Upper lobe of left lung (tissue), 6 donors: ENCODE measurements at places on chromosomes 7 and 10.

- H3K27me3 ChIP-seq = no peaks in the 10 kb centered on the region
- no peak overlapping the region for H3K4me3 ChIP-seq
- no peaks in the 10 kb centered on the region for H3K4me1 ChIP-seq
- no peaks in the 10 kb centered on the region for H3K36me3 ChIP-seq
- no peak for DNase-seq
These were observed 103.5 kb downstream of the SND1 start for GRCh38 chr7:127755521-127755920.

DNA sequence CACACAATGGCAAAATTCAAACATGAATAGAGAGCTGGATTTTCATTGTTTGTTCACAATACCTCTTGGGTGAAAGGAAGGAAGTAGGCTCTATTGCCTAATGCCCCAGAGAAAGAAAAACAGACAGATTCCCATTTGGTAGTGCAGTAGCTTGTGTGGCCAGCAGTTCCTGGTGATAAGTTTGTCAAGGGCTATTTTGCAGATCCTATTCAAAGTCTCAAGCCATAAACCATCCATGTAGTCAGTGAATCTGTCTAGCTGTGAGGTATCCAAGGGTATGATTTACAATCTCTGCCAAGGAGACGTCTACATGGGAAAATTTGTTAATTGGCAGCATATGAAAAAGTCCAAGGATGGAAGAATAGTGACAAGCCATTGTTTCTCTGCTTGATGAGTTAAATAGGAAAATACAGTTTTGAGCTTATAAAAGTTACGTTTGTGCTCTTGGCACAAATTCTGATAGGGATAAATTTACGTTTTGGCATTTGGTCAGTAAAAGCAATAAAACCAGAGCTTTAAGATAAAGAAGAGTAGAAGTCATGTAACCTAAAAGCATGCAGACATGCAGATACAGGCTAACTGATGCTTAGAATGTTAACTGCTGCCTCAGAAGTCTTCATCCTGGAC is 269.1 kb downstream of the GATA3 start:
- H3K27ac ChIP-seq = no peak overlapping the region
- no peaks in the 10 kb centered on the region for H3K4me1 ChIP-seq
- H3K27me3 ChIP-seq = no peaks in the 10 kb centered on the region
- H3K4me3 ChIP-seq = no peak overlapping the region
- no peak for DNase-seq

DNA sequence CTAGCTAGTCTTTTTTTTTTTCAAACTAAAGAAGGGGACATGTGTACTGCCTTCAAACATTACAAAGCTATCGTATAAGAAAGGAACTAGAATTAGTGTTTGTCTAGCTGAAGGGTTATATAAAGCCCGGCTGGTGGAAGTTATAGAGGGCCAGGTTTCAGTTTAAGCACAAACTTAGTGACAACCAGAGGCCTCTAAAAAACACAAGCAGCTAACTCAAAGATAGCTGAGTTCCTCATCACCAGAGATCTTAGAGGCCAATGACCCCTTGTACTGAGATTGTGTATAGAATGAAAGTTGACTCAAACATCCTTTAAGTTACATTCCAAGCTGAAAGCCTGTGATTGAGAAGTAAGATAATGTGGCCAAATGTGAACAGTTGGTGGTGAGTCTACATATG is 28.1 kb upstream of the SGMS1 start:
- DNase-seq = no peak
- no peak overlapping the region for H3K27ac ChIP-seq
- H3K27me3 ChIP-seq = no peaks in the 10 kb centered on the region
- H3K4me1 ChIP-seq = peaks cover 3% of the 10 kb centered on the region
- H3K4me3 ChIP-seq = no peak overlapping the region

- no peak overlapping the region for H3K27ac ChIP-seq
- no peaks in the 10 kb centered on the region for H3K36me3 ChIP-seq
These were observed 199.5 kb downstream of the BICC1 start for GRCh38 chr10:58712141-58712540.

- H3K27ac ChIP-seq = no peak overlapping the region
- H3K27me3 ChIP-seq = no peaks in the 10 kb centered on the region
- no peak for DNase-seq
These were observed 143.4 kb downstream of the SH2D4B start for GRCh38 chr10:80681142-80681541.

DNA sequence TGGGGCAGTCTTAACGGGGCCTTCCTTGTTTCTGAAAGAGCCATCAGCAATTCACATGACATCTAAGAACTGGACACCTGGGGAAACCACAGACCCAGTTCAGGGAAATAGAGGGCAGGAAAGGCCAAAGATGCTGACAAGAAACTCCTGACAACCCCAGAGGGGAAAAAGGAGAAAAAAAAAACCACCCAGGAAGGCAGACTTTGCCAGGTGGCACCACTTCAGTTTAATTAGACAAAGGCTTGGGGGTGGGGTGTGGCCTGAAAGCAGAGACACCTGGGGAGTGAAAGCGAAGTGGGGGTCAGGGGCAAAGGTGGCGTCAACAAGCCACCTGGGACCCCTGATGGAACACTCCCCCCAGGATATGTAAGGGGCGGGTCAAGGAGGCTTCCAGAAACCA is 53.6 kb downstream of the RAB11FIP2 start:
- no peak overlapping the region for H3K27ac ChIP-seq
- no peaks in the 10 kb centered on the region for H3K27me3 ChIP-seq
- H3K4me1 ChIP-seq = no peaks in the 10 kb centered on the region
- no peak for DNase-seq
- H3K36me3 ChIP-seq = no peaks in the 10 kb centered on the region
- no peak overlapping the region for H3K4me3 ChIP-seq

GRCh38 chr7:137850972-137851945 is 4.5 kb upstream of the DGKI start:
- H3K36me3 ChIP-seq = no peaks in the 10 kb centered on the region
- H3K27me3 ChIP-seq = peaks cover 14% of the 10 kb centered on the region
- no peak overlapping the region for H3K27ac ChIP-seq
- no peak overlapping the region for H3K4me3 ChIP-seq
- peaks cover 14% of the 10 kb centered on the region for H3K4me1 ChIP-seq

GRCh38 chr7:129780974-129781927 is 169.7 kb downstream of the NRF1 start:
- peaks cover 73% of the 10 kb centered on the region for H3K4me1 ChIP-seq
- peak overlapping the region; percentile 58 for H3K4me3 ChIP-seq
- no peak overlapping the region for H3K27ac ChIP-seq
- H3K27me3 ChIP-seq = peaks cover 4% of the 10 kb centered on the region

DNA sequence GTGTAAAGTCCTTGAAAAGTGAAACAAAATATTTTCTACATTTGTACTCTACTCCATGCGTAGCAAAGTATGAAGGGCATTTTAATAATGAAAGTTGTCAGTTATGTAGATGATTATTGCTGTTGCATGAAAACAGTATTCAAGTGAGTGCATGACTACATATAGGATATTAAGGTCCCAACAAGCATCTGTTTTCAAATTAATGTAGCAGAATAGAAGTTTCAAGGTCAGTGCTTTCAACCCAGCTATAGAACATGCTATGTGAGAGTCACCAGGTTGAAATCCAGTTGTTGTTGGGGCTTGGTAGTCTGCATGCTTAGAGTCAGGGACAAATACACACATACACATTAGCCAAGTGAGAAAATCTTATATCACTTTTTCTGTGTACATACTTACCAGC is 14.8 kb downstream of the CD36 start:
- H3K27ac ChIP-seq = no peak overlapping the region
- no peak for DNase-seq

GRCh38 chr10:76033457-76034196 is 602.2 kb downstream of the LRMDA start:
- H3K27me3 ChIP-seq = no peaks in the 10 kb centered on the region
- DNase-seq = no peak
- peak overlapping the region; percentile 28 for H3K27ac ChIP-seq
- H3K36me3 ChIP-seq = no peaks in the 10 kb centered on the region
- no peak overlapping the region for H3K4me3 ChIP-seq

- no peaks in the 10 kb centered on the region for H3K36me3 ChIP-seq
- H3K27me3 ChIP-seq = no peaks in the 10 kb centered on the region
- no peak overlapping the region for H3K27ac ChIP-seq
- no peak for DNase-seq
- H3K4me3 ChIP-seq = no peak overlapping the region
These were observed 81.1 kb downstream of the PRTFDC1 start for GRCh38 chr10:24871011-24871935.

DNA sequence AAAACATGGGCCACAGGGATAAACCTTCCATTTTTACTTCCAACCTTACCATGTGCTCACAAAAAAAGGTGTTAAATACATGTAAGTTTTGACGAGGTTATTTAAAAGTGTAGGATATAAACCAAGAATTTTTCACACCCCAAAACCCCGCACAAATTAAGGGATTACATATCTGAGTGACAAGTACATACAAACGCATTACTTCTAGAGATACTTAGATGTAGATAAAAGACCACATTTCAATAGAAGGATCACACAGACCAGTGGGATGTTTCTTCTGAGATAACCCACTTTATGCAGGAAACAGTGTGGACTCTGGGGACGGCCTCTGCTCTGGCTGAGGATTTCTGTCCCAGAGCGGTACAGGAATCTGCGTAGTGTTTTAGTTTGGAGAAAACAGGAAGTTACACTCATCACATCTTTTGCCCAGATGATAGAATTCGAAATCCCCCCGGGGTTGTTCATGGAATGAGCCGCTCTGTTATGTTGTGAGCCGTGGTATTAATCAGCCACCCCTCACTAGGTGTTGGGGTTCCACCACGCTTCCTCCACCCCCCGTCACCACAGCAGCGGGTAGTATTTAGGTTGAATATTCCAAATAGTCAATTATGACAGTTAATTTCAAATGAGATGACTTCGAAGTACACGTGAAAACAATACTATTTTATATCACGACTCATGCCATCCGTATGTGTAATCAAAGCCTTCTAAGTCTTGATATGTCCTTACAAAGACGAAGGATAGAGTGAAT is 1.3 kb upstream of the CUL1 start:
- H3K36me3 ChIP-seq = no peaks in the 10 kb centered on the region
- H3K27ac ChIP-seq = peak overlapping the region; percentile 99
- no peak for DNase-seq
- H3K27me3 ChIP-seq = no peaks in the 10 kb centered on the region
- H3K4me3 ChIP-seq = peak overlapping the region; percentile 87

DNA sequence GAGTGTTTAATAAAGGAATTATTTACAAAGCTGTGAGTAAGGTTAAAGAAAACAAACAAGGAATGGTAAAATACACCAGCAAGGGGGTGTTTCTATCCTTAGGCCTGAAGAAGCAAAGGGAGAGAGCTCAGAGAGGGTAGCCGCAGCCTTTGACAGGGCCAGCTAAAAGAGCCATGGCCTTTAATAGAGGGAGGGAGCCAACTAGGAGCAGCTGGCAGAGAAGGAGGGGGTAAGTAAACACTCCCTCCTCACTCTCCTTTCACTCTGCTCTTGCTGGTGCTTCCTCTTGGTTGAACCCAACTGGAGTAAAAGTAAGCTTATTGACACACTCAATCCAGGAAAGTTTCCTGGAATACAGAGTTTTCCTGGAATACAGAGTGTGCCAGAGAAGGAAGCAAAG is 87.5 kb downstream of the CH25H start:
- H3K4me3 ChIP-seq = no peak overlapping the region
- H3K27ac ChIP-seq = no peak overlapping the region
- no peaks in the 10 kb centered on the region for H3K4me1 ChIP-seq
- no peaks in the 10 kb centered on the region for H3K36me3 ChIP-seq

DNA sequence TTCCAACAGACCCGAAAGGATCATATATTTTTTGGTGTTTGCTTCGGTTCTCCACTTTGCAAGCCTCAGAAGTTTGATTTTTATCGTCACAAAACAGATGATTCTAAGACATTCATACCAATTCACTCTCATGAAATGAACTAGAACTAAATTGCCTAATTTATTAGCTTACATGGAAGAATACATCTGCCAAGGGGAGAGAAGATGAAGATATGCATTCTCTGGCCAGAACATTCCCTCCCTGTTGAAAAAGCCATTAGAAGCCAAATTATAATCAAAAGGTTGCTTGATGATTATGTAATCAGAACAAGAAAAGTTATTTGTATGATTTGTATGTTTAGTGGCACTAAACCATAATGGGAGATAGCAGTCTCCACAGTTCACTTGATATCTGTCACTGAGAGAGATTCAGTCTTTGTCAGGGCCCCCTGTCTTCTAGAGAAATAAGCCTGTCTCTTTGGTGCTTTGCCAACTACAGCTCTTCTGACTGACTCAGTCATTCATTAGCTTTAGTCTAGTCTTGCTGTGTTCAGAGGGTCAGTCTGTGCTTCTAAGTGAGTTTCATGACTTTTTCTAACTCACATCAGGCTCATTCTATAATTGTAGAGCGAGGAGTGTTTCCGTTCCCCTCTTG is 95.3 kb upstream of the GNAI1 start:
- no peak overlapping the region for H3K27ac ChIP-seq
- H3K36me3 ChIP-seq = no peaks in the 10 kb centered on the region
- no peaks in the 10 kb centered on the region for H3K4me1 ChIP-seq
- H3K4me3 ChIP-seq = no peak overlapping the region
- no peak for DNase-seq

GRCh38 chr10:127384532-127384931 is 164.6 kb upstream of the NPS start:
- no peaks in the 10 kb centered on the region for H3K4me1 ChIP-seq
- H3K4me3 ChIP-seq = no peak overlapping the region
- H3K27ac ChIP-seq = no peak overlapping the region
- peak; percentile 34 for DNase-seq
- no peaks in the 10 kb centered on the region for H3K27me3 ChIP-seq

GRCh38 chr10:69318867-69319727 is 40.8 kb downstream of the HK1 start:
- DNase-seq = peak; percentile 92
- H3K36me3 ChIP-seq = no peaks in the 10 kb centered on the region
- peak overlapping the region; percentile 79 for H3K4me3 ChIP-seq
- peak overlapping the region; percentile 91 for H3K27ac ChIP-seq
- peaks cover 32% of the 10 kb centered on the region for H3K4me1 ChIP-seq

- no peak overlapping the region for H3K4me3 ChIP-seq
- H3K4me1 ChIP-seq = peaks cover 6% of the 10 kb centered on the region
- no peaks in the 10 kb centered on the region for H3K36me3 ChIP-seq
- no peaks in the 10 kb centered on the region for H3K27me3 ChIP-seq
- DNase-seq = no peak
These were observed 37.9 kb downstream of the PIP4K2A start for GRCh38 chr10:22676435-22676834.

DNA sequence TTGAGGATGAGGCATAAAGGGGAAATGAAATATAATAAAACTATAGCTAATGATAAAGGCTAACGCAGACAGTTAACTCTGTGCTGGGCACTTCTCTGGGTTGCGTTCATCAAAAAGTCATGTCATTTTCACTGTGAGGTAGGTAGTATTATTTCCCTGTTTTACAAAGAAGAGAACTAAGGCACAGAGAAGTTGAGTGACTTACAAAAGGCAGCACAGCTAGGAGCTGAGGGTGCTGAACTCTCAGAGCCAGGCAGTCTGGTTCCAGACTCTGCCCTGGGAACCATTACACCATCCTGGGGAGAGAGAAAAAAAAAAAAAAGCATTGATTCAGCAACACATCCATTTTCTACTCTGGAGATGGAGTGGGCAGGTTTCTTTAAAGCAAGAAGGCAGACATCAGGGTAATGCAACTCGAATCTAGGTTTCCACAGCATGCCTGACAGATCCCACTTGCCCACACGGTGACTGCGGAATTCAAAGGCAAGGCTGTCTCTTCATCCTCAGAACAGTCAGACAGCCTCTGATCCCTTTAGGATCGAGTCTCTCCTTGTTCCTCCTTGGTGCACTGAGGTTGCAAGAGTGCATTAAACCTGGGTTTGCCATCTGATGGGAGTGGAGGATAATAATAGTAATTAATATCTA is 40.6 kb upstream of the ECHDC3 start:
- H3K27ac ChIP-seq = no peak overlapping the region
- H3K4me3 ChIP-seq = no peak overlapping the region
- DNase-seq = no peak
